ENCODE measurements at places on chromosomes 6 and 20.

GRCh38 chr6:132785936-132786335 is 12.5 kb downstream of the SLC18B1 start:
- DNase-seq = no peak

DNA sequence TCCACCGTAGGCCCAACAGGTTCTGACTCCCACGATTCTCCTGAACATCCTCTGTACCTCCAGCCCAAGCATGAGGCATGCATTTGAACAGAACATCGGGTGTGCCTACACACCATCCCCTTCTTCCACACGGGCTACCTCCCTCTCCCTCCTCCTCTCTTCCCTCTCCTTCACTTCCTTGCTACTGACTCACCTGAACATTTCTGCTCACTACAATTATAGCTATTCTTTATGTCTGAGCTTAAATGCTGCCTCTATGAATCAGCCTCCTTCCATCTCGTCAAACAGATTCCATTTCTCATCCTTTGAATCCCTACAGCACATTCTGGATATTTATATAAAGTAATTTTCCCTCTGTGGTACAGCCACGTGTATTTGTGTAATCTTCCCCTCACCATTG is 71.4 kb upstream of the MYLIP start:
- DNase-seq = no peak

DNA sequence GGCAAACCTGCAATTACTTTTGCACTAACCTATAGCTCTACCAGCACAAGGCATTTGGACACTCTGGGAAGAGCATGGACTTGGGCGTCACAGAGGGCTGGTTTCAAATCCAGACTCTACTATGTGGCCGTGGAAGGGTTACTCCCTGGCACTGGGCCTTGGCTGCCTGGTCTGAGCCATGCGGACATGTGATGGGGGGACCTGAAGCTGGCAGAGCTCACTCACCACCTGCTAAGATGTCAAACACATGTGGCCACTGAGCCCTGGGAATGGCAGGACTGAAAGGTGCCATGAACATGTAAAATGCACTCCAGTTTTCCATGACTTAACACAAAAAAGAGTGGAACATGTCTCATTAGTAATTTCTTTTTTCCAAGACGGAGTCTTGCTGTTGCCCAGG is 23.7 kb downstream of the VSTM2L start:
- DNase-seq = no peak

DNA sequence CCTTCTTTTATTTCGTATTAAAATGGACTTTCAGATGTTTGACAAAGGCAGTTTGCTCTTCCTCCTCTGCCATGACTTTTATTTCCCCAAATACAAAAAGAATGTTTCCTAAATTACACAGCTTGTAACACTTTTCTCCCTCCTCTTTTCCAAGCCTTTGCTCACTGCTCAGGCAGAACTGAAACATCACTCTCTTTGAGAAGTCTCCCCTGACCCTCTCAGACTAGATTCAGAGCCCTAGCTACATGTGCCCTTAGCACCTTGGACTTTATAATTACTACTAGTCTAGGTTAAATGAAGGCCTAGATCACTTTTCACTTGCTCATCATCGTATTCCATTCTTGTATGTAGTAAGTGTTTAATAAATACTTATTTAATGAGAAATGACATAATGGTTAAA is 8.5 kb upstream of the KIF6 start:
- no peak for DNase-seq

GRCh38 chr6:20044883-20045282 is 167.4 kb downstream of the MBOAT1 start:
- no peak for DNase-seq

DNA sequence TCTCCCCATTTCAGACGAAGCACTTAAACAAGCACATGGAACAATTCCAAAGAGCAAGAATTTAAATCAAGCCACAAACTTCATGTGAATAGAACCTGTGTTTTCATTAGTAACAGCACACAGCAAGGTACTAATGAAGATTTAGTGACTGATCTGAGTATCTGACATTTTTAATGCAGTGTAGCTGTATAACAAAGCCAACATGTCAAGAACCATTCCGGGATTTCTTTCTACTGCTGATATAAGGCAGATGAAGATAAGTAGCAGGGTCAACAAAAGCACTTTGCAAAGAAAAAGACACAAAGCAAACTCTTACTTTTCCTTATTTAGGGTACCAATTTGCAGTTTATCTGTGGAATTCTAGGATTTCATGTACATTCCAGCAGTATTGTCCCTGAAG is 11.3 kb downstream of the SLC17A5 start:
- no peak for DNase-seq
